ENCODE measurements at places on chromosomes 4 and X.

- DNase-seq: no peak
These were observed 13.4 kb downstream of the P2RY10 start for GRCh38 chrX:78958419-78959116.

- no peak for DNase-seq
These were observed 65.9 kb upstream of the OGT start for GRCh38 chrX:71466979-71467523.

- no peak for DNase-seq
These were observed 286.5 kb downstream of the GLUD2 start for GRCh38 chrX:121333942-121334341.

GRCh38 chrX:135509885-135510284, 10.6 kb upstream of the INTS6L start:
- DNase-seq: no peak

DNA sequence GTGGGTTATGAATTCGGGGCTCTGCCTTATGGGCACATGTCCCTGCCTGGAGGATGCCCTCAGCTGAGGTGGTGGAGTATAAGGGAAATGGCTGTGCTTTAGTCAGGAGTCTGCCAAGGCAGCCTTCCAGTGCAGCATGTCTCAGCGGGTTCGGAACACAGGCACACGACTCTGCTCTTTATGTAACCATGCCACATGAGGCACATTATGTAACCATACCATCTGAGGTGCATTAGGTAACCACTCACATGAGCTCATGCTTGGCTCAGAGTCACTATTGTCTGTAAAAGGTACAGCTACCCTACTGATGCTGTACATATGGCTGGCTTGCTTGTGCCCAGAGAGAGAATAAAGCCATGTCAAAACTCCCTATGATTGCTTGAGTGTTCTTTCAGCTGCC, 723.6 kb downstream of the TRAM1L1 start:
- DNase-seq: no peak

GRCh38 chr4:168860827-168861226, 149.2 kb downstream of the CBR4 start:
- no peak for DNase-seq

DNA sequence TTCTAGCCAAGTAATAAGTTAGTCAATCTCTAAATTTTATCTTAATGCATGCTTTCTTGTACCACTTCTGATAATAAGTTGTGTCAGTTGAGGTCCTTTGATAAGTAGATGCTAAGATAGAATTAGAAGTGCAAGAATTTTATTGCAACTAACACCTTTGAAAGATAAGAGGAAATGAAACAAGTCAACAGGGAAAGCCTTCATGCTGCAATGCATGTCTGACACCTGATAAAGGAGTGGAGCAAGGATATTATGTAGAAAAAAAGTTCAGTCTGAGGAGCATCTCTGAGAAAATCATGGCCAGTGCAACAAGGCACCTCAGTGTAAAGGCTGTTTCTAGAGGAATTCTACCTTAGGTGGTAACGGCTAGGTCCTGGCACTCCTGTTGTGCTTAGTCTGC, 210.7 kb upstream of the PPP1R2C start:
- DNase-seq: no peak

- DNase-seq: no peak
These were observed 122.5 kb upstream of the LNX1 start for GRCh38 chr4:53713767-53714166.

DNA sequence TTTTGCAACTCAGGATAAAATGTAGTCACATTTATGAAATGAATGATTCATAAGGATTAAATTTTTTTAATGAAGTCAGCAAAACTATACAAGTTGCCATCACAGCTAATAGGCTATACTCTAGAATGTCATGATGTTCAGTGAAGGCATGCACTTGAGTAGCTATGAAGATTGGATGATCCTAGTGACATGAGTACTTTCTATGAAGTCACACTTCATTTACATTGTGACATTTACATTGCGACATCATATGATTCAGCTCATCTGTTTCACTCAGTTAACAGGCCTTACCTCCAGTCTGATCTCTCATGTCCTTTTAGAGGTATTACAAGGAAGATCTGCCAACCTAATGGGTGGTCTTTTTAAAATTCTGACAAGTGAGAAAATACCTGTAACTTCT, 82.7 kb upstream of the FGF13 start:
- DNase-seq: no peak

GRCh38 chr4:42781315-42781714, 111.2 kb upstream of the GRXCR1 start:
- DNase-seq: no peak

- no peak for DNase-seq
These were observed 184.2 kb upstream of the GPRIN3 start for GRCh38 chr4:89491761-89492160.

- DNase-seq: no peak
These were observed 224.7 kb downstream of the RBMX2 start for GRCh38 chrX:130626521-130626920.

DNA sequence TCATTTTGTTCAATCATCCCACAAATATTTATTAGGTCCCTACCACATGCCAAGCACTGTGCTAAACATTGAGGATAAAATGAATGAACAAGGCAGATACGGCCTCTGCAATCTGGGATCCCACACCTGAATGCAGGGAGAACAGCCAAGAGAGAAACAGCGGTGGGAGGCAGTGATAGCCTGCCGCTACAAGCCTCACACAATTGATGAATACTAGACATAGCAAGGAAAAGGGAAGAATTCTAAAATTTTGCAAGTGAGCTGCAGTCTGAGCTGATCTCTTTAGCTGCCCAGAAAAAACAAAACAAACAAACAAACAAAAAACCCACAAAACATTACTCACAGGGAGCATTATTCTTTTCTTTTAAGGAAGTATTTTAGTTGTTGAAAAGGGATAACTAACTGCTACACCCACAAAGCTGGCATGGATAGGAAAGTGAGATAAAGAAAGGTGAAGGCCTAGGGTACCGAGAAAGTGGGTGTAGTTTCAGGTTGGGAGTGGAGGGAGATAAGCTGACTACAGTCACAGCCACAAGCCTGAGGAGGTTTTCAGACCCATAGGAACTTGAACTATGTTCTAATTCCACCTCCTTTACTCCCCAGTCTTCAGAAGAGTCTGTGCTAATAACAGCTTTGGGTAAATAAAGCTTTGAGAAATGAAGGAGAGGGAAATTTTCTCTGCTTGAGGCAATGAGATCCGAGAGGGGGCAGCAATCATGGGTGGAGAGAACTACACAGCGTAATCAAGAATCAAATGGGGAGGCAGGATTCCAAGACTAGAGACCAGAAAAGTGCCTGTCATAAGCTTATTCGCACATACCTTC, 85.4 kb downstream of the SH3RF1 start:
- DNase-seq: no peak

GRCh38 chr4:123699880-123700771, 303.5 kb downstream of the SPRY1 start:
- no peak for DNase-seq

GRCh38 chrX:45952030-45952429, 593.2 kb downstream of the ZNF674 start:
- no peak for DNase-seq

DNA sequence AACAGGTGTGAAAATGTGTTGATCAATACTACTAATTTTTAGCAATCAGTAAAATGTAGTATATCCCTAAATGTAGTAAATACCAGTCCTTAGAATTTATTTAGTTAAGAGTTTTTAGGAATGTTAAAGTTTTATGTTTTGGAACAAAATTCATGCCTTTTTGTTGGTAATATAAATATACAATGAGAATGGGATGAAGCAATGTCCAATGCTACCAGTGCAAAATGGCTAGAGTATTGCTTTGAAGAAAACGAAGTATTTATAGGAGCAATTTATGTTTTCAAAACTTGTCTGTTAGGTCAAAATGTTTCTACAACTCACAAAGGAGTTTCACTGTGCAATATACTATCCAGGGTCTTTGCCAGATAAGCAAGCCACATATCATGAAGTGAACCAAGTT, 851.5 kb downstream of the PCDH18 start:
- DNase-seq: no peak

DNA sequence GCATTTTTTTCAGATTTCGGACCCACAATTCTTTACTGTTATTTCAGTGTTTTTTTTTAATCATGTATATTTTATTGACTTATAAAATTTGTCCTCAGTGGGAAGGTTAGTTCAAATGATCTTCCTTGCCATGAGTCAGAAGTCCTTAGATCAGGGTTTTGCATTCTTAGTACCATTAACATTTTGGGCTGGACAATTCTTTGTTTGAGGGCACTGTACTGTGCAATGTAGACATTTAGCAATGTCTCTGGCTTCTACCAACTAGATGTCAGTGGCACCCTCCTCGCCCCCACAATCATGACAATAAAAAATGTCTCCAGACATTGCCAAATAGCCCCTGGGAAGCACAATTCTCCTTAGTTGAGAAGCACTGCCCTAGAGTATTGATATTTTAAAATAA, 176.6 kb downstream of the VEGFC start:
- no peak for DNase-seq

GRCh38 chr4:84647312-84647884, 64.5 kb downstream of the CDS1 start:
- DNase-seq: no peak

- no peak for DNase-seq
These were observed 87.7 kb upstream of the EFHC2 start for GRCh38 chrX:44431194-44431593.

DNA sequence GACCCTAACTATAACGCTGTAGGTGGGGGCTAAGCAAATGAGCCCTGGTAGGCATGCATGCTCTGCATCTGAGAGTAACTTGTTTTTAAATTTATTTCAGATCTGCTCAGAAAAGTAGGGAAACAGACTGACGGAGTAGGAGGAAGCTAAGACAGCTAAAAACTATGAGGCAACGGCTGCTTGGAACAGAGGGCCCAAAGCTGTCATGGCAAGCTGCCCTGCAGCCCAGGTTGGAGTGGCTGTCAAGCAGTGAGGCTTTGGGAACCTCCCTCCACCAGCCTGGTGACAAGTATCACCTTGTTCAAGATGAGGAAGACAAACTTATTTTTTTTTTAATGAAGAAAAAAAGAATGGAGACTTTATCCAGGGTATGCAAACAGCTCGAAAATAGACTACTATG, 439.8 kb downstream of the NLGN4X start:
- DNase-seq: no peak

DNA sequence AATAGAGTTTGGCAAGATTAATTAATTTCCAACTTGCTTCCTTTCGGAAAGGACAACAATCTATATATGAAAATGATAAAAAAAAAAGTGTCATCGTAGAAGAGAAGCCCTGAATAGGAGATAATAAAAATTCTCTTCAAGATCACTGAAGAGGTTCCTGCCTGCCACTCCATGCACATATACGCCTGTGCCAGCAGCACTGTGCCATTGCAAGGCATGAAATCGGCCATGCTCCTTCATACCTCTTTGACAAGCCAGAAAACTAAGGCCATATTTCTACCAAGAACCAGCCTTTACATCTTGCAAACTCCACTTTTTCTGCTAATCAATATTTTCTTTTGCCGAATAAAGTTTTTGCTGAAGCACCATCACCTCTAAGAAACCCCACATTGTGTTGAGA, 365.5 kb downstream of the CXXC4 start:
- DNase-seq: no peak
